Stimulated activated CD4-positive, alpha-beta T cell treated with anti-CD3 and anti-CD28 coated beads, TNF-alpha, amount 100 ng/mL, for 4 hours (primary cell): ENCODE measurements at places on chromosomes 6 and 20.

- DNase-seq = no peak
Observed at GRCh38 chr20:843912-844311, 10.4 kb downstream of the FAM110A start.

- no peak for DNase-seq
Observed at GRCh38 chr6:5671601-5672559, 334.8 kb downstream of the NRN1 start.

GRCh38 chr20:9926476-9926875 is 87.6 kb upstream of the PAK5 start:
- DNase-seq = no peak

DNA sequence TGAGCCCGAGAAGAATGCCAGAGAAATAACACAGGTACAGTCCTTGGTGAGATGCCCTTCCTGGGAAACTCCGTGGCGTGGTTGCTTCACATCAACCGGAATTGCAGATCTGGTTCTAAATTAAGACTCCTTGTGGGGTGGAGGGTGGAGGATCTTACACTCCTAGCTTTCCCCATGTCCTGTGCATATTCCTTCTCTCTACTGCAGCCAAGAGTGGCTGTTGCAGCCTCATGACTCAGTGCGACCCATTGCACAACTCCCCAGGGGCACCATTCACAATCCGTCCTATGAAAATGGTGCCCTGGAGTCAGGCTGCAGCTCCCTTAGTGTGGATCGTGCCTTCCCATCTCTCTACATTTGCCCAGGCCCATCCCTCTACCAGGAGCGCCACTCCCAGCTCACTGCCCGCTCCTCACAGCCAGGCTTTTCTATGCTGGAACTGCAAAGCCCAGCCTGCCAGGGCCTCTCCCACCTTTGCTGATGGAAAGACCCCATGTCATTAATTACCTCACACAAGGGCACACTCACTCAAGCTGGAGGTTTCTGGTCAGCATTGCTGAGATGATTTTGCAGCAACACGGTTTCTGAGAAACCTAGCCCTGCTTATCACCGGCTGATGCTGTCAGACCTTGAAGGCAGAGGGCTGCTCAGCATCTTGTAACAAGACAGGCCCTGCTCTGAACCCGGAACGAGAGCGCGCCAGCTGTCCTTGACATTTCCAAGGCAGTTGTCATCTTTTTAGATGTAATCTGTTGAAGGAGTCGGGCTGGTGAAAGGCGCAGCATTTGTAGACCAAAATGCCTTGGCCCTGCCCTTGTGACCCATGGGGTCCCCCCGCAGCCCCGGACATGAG is 39.7 kb downstream of the SIRPA start:
- DNase-seq = no peak

DNA sequence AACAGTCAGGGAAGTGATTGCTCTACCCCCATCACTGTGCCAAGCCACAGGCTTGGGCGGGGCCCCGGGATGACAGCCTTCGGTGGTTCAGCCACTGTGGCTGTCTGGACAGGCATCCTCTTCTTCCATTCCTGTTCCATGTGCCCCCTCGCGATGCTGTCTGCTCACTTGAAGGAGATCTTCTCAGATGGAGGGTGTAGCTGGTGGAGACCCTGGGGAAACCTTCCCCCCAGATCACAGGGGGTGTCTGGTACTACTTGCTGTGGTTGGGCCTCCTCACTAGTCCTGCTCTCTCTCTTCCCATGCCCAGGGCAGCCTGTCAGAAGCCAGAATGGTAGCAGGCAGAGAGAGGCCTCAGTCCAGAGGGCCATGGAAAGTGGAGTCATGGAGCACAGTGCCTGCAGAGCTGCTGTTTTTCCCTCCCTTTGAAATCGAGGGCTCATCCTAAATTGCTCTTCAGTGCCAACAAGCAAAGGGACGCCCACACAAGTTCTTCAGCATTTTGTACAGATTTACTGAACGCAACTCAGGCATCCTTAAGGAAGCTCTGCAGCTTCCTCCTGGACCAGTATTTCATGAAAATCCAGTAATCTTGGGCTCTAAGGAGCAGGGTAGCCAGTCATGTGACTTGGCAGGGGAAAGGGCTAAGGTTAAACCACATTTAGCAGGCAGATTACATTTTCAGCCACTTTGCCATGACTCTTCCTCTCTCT is 326.6 kb downstream of the ZFAND3 start:
- no peak for DNase-seq

DNA sequence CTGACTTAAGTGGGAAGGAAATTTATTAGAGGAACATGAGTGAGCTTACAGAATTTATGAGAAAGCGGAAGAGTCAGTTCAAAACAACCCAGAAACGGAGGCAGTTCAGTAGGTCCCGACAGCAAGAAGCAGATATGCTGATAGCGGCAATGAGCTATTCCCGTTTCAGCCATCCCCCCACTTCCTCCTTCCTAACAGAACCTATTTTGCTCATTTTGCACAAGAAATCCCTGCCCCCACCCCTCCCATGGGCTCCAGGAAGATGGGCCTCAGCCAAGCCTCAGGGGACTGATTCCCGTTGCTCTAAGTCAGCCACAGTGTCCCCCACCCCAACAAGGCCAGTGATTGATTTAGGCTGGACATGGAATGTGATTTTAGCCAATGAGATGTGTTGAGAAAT is 157.5 kb downstream of the CEBPB start:
- DNase-seq = no peak

DNA sequence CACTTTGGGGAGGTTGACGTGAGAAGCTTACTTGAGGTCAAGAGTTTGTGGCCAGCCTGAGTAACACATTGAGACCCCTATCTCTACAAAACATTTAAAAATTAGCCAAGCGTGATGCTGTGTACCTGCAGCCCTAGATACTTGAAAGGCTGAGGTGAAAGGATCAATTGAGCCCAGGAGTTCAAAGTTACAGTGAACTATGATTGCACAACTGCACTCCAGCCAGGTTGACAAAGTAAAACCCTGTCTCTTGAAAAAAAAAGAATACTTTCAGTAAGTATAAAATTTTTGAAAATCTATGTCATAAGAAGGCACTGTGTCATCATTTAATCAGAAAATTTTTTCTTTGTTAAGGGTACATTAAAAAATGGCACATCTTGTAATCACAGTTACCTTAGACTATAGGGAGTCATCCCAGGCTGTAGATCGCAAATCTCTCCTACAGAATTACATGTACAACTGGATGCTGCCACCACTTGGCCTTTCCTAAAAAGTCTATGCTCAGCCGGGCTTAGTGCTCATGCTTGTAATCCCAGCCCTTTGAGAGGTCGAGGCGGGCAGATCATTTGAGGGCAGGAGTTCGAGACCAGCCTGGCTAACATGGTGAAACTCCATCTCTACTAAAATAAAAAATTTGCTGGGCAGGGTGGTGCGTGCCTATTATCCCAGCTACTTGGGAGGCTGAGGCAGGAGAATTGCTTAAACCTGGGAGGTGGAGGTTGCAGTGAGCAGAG is 17.0 kb upstream of the MRS2 start:
- DNase-seq = no peak

DNA sequence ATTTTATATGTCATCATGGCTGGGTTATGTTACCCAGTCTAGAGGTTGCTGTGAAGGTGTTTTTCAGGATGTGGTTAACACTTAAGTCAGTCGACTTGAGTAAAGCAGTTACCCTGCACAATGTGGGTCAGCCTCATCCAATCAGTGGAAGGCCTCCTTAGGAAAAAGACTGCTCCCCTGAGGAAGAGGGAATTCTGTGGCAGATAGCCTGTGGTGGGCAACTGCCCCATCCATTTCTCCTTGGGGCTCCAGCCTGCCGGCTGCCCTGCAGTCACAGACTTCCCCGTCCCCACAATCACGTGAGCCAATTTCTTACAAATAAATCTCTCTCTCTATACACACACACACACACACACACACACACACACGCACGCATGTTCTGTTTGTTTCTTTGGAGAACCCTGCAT is 34.5 kb upstream of the MPC1 start:
- DNase-seq = no peak

GRCh38 chr6:50120300-50120699 is 70.6 kb upstream of the DEFB112 start:
- no peak for DNase-seq

- no peak for DNase-seq
Observed at GRCh38 chr20:55934146-55934545, 71.2 kb downstream of the CBLN4 start.

DNA sequence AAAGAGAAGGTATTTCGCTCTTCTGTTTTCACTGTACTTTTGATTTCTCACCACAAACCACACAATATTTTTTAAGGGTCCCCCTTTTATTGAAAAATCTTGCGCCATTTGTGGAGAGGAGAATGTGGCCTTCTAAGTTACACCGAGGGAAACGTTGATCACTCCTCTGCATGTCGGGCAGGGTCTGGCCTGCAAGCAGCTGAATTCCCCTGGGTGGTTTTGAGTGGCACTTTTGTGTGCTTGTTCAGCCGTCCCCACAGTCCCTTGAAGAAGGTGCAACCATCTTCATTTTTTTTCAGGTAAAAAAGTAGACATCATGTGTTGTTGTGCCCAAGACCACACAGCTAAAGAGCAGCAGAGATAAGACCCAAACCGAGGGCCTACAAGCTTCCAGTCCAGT is 6.1 kb downstream of the GPR31 start:
- no peak for DNase-seq

- no peak for DNase-seq
Observed at GRCh38 chr6:49555951-49556350, 5.5 kb downstream of the C6orf141 start.

DNA sequence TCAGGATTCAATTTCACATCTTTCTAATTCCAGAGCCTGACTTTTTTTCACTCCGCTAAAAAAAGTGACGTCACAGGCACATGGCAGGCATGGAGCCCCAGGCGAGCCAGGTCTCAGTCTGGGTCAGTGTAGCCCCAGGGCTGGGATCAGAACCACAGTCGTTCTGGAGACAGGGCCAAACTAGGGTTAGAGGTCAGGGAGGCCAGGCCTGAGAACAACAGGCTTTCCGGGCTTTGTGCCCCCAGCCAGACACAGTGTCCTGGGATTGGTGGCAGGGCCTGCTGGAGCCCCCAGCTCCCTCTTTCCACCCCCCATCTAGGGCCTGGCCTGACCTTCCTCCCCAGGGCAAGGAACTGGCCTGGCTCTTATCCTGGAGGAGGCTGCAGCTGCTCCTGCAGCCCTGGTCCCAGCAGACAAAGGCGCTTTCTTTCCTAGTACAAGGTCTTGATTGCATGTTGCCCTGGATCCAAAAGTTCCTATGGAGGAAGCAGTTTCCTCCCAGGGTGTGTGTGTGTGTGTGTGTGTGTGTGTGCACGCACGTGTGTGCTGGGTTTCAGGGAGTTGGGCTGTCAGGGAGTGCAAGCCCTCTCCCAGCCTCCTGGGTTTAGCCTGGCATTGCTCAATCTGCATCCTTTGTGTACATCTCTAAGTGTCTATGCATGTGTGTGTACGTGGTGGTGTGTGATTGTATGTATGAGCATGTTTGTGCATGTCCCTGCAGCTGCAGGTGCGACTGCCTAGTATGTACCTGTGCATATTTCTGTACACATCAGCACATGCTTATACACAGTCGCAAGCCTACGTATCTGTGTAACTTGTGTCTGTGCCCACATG is 26.5 kb upstream of the EMILIN3 start:
- DNase-seq = no peak

DNA sequence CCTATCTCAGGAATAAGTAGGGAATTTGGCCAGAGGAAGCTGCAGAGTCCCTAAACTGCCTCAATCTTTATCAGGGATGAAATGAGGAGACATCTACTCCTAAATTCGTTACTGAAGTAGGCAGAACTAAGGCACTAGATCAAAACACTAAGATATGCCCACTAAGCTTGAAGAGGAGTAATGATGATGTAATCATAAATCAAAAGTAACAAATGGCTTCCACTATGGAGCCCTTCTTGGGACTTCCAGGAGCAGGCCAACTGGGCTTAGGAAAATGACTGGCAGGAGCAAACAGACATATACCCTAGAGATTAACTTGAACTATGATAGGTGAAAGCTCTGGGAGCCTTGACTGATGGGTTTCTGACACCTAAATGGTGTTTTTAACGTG is 15.4 kb downstream of the ZSCAN12 start:
- no peak for DNase-seq

- DNase-seq = no peak
Observed at GRCh38 chr6:42369568-42369967, 82.2 kb downstream of the TRERF1 start.
